ENCODE measurements at places on chromosomes 4 and X. TPM values are rescaled to one million over a fixed set of nuclear protein-coding genes. Genes with fewer than 3 reads are reported as not detected.

DNA sequence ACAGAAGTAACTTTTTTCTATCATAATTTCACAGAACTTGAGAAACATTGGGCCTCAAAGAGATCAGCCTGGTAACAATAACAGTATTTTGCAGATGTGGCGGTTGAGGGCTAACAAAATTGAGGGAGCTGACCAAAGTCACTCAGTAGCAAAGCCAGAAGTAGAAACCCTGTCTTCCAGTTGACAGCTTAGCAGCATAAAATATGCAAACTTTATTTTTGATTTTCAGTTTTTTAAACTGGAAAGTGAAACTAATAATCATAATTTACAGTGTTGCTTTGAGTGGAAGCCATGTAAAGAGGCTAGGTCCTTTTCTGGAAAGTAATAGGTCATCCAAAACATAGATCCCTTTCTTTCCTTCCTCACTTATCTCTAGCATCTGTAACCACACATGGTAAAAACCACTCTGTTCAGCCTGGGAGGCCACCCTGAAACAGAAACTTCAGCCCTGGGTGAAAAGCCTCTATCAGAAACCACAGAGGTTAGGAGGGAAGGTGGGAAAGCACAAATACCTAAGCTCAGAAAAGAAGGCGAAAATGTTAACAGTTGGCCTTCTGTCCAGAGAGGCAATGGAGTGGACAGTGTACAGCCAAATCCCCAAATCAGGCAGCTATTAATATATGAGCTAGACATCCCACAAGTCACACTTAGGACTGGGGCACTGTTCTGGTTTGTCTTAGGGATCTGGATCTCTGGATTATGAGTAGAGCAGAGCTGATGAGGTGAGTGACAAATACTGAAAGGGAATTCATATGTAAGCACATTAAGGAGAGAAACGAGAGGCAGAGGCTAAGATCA, 61.1 kb upstream of the ARSJ start:
- DNase-seq: no peak

- no peak for DNase-seq
These were observed 6.7 kb downstream of the BBS12 start for GRCh38 chr4:122739174-122739573.

DNA sequence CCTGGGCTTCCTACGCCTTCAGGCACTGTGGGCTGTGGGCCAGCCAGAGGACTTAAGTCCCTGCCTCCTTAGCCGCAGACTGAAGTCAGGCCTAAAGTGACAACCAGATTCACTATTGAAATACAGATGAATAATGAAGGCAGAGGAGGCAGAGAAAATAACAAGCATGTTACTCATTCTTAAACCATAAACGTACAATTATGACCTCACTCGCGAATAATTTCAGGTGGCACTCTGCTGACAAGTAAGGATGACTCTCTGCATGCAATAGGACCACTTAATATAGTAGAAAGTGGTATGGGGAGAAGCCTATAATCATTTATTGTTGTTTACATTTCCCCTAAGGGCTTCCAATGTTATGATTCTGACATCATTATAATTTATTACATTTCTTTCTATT, 409.2 kb upstream of the FGF13 start:
- DNase-seq: no peak

DNA sequence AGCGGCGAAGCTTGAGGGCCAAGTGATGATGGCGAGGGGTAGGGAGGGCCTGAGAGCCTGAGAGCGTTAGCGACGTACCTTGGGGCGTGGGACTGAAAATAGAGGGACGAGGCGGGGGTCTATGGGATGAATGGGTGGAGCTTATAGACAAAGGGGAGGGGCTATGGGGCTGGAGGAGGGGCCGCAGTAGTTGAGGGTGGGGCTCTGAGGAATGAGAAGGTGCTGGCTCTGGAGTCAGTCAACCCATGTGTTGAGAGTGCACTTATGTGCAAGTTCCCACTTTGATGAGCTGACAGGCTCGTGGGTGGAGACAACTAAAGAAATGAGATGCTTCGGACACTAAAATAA, 488 bp downstream of the TBC1D25 start:
- no peak for DNase-seq

The TMPRSS11D gene
- not detected for total RNA-seq

DNA sequence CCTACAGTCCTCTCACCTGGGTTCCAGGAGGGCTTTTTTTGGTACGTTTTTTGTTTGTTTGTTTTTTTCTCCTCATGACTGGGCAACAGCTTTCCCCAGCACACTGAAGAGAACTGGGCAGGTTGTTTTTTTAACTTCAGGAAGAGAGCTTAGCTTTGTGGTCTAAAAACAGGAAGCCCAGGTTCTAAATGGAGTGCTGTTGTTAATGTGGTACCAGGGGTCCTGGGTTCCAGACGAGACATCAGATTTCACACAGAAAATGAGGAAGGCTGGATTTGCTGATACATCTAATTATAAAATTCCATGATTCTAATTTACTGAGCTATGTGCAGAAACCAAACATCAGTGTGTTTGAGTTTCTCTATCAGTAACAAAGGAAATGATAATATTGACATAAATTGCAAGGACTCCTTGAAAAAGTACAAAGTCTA, 4.2 kb downstream of the MYOZ2 start:
- DNase-seq: no peak

GRCh38 chrX:48890296-48890925, 7.2 kb downstream of the TIMM17B start:
- no peak for DNase-seq

- no peak for DNase-seq
These were observed 434 bp upstream of the TMEM255A start for GRCh38 chrX:120311727-120312063.

DNA sequence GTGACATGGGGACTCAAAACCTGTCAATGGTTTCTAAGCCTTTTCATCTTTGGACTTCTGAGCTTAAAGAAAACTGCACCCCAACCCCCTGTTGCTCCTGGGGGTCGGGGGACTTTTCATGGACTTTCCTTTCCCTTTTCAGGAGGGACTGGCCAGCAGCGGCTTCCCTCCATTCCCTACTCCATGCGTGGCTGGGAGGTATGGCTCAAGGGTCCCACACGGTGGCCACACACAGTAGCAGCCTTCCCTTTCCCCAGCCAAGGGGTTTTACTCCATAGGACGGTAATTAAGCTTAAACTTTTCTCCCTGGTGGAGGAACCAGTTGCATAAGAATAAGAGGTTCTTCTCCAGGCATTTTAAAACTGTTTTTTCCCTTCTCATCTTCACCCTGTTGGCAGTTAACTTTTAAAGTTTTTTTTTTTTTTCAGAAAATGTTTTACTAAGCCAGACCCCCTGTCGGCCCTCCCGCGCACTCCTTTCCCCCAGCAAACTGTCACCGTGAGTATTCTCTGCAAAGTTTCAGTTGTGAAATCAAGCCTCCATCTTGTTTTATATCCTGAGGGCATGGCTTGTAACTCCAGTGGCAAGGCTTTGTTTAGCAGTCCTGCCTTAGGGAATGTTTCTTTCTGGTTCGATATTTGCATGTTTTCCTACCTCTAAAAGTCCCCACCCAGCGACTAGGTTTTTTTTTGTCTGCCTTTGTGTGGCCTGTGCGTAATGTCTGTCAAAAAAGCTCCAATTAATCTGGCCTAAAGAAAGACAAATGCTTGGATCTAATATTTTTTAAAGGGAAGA, 325.7 kb downstream of the TLL1 start:
- DNase-seq: no peak

GRCh38 chr4:7210824-7211223, 18.5 kb downstream of the SORCS2 start:
- no peak for DNase-seq

DNA sequence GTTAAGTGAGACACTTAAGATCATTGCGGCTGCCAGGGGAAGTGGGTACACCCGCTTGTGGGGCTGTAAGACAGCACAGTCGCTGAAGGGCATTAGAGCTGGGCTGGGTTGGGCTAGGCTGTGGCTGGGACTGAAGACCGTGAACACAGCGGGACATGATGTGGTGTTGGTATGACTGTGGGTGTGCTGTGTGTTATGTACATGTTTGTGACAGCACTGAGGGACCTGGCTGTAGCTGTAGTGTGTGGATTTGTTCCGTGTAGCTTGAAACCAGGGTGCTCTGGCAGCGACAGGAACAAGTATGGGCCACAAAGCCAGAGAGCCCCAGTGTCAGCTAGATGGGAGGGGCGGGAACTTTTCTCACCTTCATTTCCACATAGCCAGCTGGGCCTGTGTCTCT, 82.1 kb downstream of the NHSL2 start:
- DNase-seq: no peak

- no peak for DNase-seq
These were observed 15.7 kb downstream of the ZNF518B start for GRCh38 chr4:10441512-10441911.

GRCh38 chrX:20431486-20431885, 164.8 kb upstream of the RPS6KA3 start:
- DNase-seq: no peak

- no peak for DNase-seq
These were observed 5.6 kb downstream of the SEPTIN11 start for GRCh38 chr4:76955182-76955581.

The SHROOM4 gene
- total RNA-seq: 3.2 TPM

The RAB9B gene
- 5.4 TPM for total RNA-seq

DNA sequence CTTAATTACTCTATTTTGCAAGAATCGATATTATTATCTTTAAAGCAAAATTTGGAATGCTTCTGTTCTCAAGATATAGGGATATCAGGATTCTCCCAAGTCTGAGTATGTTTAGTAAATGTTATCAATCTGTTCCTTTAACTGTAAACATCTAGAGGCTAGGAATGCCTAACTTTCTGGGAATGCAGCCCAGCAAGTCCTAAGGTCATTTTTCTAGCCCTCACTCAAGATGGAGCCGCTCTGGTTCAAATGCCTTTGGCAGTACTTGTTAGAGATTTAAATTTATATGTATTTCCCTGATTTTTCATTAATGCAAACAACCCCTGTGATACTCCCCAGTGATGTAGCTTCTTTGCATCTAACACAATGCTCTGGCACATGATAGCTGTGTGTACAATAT, 623.8 kb upstream of the LCORL start:
- no peak for DNase-seq

The NALF2 gene
- total RNA-seq: not detected

The PF4V1 gene
- not detected for total RNA-seq

DNA sequence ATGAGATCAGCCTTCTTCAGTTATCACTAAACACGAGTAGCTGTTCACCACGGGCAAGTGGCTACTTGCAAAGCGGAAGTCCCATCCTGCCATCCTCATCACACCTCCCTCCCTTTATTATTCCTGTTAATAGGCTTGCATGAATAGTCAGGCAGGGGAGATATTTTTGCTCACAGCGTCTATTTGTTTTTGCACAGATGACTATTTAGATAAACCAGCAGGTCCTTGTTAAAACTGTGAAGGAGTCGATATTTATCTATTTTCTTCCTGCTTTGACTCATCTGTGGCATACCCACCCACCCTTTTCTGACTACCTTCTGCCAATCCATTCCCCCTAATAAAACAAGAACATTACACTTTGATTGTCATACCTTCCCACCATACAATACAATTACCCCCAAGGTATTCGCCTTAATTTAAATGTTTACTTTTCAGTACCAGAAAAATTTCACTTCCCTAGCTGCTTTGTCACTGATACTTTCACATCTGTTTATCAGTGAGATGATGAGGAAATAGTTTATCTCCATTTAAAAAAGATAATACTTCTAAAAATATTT, 96.6 kb upstream of the BANK1 start:
- no peak for DNase-seq

The PRKG2 gene
- total RNA-seq: not detected

DNA sequence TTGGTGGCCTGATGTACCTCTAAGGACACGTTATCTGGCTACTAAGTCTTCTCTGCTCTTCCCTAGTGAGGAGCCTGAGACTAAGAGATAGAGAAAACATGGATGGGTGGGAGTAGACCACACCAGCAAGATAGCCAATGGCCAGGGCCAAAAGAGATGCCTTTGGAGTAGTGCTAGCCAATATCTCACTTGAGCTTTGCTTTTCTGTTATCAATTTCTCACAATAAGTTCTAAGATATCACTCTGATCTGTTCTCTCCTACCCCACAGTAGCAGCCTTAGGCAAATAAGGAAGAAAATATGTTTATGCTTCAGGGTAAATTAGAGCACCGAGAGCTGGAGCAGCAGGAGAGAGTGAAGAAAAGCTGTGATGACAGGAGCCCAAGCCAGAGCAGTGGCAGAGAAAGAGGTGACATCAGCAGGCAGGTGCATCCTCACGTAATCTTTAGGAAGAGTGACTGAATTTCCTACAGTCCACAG, 343.9 kb upstream of the NOCT start:
- DNase-seq: no peak

Measured in ovary (tissue), 10 donors.